ENCODE measurements at places on chromosomes 12 and 14. TPM values are rescaled to one million over a fixed set of nuclear protein-coding genes. Genes with fewer than 3 reads are reported as not detected.

Gene TSPAN19
- 0.10 TPM for total RNA-seq

Gene A2ML1
- total RNA-seq, result not detected

Gene MUCL1
- total RNA-seq, result not detected

DNA sequence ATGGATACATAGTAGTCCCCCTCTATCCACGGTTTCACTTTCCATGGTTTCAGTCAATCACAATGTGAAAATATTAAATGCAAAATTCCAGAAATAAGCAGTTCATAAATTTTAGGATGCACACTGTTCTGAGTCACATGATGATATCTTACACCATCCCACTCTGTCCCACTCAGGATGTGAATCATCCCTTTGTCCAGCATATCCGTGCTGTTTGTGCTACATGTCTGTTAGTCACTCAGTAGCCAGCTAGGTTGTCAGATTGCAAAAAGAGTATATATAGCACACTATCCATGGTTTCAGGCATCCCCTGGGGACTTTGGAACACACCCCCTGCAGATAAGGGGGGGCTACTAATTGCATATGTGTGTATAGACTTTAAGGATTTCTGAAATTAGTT, 8.1 kb upstream of the NAA30 start:
- DNase-seq, result peak; percentile 89

- DNase-seq, result no peak
These were observed 6.2 kb downstream of the TTLL5 start for GRCh38 chr14:75667099-75667765.

DNA sequence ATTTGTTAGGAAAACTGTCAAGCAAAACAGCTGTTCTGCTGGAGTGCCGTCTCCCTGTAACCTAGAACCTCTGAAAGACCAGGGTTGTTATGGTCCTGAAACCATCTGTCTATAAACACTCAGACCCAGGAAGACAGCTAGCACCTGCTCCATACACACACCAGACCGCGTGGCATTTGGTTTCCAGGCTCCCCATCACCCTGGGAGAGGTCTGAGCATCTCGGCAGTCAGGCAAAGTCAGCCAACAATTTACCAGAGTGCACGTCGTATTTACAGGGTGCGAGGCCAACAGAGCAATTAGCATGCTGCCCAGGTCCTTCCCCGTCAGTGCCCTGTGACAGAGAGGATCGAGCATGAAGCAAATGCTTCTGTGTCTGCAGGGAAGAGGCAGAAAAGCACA, 272.5 kb downstream of the SLC15A4 start:
- no peak for DNase-seq

DNA sequence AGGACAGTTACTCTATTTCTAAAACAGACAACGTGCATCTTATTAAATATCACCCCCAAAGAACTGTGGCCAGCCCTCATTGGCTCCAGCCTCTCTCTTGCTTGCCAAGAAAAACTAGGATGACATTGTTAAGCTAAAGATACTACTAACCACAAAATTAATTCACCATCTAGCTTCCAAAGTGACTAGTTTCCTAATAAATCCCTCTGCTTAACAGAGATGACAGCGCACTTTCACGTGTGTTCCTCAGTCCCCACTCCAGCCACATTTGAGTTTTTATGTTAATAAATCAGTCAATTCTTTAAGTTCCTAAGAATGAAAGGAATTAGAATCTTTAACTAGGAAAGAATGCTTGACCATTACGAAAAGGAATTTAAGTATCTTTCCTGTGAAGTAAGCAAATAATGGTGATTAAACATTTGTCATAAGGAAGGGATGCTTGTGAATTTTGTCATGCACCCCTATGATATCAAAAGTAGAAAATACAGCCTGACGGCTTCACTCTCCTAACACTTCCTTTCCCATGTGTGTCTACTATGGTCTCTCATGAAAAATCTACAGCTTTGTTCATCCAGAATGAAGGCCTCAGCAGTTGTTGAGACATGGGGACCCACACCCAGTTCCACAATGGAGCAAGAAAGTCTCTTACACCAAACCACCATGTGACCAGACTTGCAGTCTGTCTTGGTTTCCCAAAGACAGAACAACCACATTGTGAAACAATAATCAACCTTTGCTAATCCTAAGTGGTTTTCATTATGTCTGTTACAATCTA, 8.1 kb downstream of the CORO1C start:
- peak; percentile 86 for DNase-seq

DNA sequence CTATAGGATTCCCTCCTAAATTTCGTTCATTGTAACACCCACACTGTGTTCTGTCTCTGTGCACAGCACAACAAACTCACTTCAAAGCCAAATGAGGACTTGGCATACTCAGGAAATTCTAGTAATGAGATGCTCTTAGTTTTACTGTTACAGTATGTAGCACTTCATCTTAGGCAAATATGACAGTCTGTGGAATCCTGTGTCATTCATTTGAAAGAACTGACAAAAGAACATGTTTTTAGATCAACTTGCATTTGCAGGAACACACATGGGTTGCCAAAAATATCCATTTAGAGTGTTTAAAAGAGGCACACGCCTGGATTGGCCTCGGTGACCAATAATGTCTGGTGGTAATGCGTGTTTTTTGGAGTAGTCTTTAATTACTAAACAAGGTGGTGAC, 56.5 kb downstream of the PDE3A start:
- no peak for DNase-seq

DNA sequence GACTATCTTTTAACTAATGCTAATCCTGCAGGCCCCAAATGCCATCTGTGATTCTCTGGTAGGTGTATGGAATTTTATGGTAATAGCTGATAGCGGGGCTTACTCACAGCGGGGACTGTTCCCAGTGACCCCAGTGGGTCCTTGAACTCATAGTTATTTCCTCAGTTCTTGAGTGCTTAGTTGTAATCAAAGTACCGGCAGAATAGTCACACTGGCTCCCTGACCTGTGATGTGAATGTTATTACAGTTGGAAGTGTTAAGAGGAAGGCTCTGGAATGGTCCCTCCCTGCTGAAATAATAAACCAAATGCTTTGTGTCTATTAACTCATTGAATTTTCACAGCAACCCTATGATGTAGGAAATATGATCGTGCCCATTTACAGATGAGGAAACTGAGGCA, 78.3 kb downstream of the NDUFA12 start:
- DNase-seq, result no peak

DNA sequence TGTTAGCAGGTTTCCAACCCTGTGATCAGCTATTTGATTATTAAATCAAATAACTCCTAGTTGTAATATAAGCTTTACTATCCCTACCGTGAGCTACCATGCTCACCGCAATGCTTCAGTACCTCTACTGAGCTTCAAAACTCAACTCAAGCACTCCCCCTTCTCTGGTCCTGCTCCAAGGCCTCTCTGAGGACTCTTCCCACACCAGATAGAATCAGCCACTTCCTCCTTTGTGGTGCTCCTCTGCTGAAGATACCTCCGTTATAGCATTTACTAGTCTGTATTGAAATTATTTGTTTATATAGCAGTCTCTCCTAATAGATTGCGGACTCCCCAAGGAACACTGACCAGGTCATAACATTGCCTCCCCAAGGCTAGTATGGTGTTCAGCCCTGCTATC, 17.5 kb downstream of the AREL1 start:
- DNase-seq, result no peak

DNA sequence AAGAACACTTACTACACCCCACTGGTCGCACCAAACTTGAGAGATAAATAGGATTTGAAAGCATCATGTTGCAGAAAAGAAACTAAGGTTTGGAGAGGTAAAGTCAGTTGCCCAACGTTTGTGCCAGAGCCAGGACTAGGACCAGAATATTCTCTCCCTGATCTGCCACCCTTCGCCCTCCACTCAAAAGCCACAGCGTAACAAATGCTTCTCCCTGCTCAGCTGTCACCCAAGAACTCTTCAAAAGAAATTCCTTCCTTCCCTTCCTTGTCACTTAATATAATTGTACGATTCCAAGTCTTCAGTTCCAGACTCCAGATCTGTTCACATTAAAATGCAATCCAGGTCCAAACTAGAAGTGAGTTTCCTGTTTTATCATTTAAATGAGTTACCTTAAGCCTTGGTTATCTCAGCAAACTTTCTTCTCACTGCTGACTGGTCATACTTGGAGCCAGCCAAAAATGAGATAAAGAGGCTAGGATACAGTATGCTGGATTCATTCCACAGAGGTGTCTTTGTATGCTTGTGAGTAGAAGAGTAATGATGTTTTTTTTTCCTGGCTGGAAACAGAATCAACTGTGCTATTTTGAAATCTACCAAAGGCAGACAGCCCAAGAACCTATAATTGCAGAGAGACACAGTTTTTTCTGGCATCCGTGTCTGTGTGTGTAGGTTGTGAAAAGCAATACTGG, 12.8 kb upstream of the PPFIBP1 start:
- DNase-seq, result no peak

DNA sequence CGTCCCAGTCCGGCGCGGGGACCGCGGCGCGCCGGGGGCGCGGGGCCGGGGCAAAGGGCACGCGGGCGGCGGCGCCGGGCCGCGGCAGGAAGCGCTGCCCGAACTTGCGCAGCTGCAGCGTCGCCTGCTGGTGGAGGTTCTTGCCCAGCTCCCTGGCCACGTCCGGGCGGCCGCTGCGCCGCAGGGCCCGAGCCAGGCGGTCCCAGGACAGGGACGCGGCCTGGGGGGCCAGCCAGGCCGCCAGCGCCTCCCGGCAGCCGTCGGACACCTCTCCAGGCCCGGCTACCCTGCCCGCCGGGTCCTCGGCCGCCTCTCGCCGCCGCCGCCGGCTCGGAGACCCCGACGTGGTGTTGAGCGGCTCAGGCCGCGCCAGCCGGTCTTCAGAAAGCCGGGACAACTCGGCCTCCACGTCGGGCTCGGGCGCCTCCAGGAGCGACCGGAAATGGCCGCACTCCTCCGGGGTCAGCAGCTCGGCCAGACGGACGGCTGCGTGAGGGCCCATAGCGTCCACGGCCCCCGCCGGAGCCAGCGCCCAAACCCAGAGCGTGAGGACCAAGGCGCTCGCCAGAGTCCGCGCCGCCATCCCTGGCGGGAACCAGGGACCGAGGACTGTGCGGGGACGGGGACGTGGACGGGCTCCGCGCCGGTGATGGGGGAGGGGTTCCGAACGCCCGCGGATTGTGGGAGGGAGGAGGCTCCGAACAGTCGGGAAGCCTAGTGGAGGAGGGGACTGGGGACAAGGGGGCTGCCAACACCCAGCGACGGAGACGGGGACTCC, 34.0 kb downstream of the FIGNL2 start:
- no peak for DNase-seq

GRCh38 chr12:42208574-42208973, 29.5 kb downstream of the YAF2 start:
- no peak for DNase-seq

GRCh38 chr14:43249591-43249990, 1257.5 kb downstream of the FSCB start:
- no peak for DNase-seq

- DNase-seq, result no peak
These were observed 88.3 kb downstream of the IRF2BPL start for GRCh38 chr14:76940021-76940760.

GRCh38 chr12:51048661-51049251, 629 bp downstream of the LETMD1 start:
- no peak for DNase-seq
